Ascending aorta (tissue), 2 donors: ENCODE measurements at places on chromosomes 3 and 15.

- DNase-seq, result no peak
Observed at GRCh38 chr3:105688821-105689220, 180.0 kb downstream of the CBLB start.

DNA sequence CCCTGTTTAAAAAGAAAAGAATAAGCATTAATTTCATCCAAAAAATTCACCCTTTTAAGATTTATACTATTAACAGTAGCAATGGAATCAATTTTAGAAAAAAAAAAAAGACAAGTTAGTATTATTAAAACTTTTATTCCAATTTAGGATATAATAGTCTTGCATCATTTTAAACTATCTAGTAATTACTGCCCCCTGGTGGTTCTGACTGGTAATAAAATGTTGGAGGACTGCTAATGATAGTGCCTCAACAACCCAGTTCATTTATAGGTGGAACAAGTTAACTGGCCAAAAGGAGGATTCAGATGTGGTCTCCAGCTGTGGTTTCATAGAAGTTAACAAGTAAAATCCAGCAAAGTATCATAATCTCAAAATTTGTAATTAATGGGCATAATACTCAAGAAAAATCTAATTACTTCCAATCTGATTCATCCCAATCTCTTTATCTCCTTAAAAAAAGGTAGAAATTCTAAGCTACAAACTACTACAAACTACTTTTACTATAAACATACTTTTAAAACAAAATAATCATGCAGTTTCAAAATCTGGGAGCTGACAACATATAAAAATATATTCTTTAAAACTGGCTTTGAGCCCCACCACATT, 30.7 kb upstream of the WDR49 start:
- DNase-seq, result no peak

GRCh38 chr3:29382409-29382808, 101.5 kb downstream of the RBMS3 start:
- no peak for DNase-seq

DNA sequence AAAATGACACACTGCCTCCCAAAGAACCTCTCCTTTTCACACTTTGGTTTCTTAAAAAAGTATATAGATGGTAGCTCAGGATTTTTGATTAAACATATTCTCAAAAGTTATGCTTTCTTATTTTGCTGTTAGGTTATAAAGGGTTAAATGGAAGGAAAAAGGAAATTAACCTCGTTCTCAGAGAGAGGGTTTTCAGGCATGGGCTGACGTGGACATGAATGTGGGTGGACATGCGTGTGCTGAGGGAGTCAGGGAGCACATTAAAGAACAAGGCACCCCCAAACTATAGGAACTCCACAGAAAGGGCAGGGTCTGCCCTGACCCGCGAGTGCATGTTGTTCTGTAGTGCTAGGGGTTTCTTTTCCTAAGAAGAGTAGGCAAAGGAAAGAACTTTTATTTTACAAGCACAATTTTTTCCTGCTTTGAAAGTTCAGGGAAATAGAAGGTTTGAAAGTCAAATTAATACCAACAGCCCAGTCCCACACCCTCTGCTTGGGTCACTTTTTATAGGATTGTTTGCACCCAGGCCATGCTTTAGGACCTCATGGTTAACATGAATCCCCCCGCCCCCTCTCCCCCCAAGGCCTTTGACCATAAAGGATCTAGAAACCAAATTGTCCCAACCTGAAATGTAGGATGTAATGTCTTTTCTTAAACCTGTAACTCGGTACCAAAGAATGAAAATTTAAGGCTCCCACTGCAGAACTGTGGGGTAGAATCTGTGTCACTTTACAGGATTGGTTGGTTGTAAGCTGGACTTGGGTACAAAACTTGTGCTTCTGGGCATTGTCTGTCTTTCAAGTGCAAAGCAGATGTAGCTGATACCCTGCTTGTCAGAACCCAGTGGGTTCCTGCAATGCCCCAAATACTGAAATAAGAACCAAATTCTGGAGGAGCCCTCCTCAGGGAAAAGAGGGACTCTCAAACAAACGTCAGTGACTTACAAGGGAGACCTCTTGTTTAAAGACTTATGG, 58.5 kb upstream of the CCR4 start:
- DNase-seq, result no peak

GRCh38 chr3:134772591-134772990, 22.5 kb upstream of the EPHB1 start:
- DNase-seq, result no peak

DNA sequence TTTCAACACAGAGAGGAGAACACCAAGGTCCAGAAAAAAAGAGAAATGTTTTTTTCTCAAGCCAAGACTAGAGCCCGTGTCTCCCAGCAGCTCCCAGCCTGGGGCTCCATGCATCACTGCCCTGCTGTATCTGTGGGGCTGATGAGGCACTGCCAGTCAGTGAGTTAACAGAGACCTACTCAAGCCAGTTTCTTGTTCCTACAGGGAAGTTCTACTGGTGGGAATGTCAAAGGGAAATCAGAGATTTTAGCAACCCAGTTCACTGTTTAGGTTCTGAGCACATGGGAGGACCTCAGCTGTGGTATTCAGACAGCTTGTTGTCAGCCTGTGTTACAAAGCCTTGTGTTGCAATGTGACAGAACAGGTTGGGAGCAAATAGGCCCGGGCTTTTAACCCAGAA, 234.3 kb downstream of the TLE3 start:
- DNase-seq, result no peak

GRCh38 chr15:99969261-99969920, 236.2 kb upstream of the LYSMD4 start:
- DNase-seq, result no peak

GRCh38 chr15:49832511-49832910, 211.7 kb downstream of the DTWD1 start:
- no peak for DNase-seq

- no peak for DNase-seq
Observed at GRCh38 chr15:39285071-39285470, 295.8 kb upstream of the THBS1 start.

GRCh38 chr3:108322352-108322751, 26.0 kb downstream of the HHLA2 start:
- DNase-seq, result no peak

GRCh38 chr3:109297496-109297895, 18.8 kb downstream of the DPPA2 start:
- DNase-seq, result no peak

DNA sequence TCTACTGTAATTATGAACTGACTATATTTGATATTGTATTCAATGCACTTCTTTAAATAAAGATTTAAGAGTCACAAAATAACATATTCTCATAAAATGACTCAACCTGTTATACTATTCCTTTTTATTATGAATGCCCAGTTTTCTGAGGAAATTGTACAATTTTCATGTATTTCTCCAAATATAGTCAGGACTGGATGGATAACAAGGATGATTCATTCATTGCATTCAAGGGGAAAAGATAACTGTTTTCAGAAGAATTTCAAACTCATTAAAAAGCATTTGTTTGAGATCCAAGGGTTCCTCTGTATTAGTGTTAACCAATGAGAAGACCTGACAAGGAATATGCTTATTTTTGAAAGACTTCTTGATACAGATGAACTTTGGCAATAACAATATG, 163.7 kb downstream of the MEIS2 start:
- no peak for DNase-seq

DNA sequence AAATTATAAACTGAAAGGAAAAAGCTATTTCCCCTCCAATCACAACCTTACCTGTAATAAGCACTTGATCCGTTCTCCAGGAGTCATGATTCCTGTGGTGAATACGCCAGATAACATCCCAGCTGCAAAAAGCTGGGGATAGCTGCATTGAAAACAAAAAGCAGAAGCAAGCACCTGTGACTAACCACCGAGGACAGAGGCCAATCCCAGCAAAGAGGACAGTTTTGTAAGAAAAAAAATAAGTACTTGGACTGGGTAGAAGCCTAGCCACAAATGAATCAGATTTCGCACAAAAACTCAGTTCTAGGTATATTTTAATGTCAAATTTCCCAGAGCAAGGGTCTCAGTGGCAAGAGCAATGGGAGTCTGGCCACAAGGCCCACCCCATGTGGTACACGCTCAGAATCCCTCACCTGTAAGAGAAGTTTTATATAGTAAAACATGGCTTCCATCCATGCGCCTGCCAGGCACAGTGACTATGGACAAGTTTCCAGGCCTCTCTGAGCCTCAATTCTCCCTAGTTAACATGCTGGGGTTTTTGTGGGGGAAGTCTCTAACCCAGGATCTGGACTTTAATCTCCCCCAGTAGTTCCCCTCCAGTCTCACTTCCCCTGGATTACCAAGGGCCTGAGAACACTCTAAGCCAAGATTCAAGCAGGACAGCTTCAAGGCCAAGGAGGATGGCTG, 19.2 kb downstream of the SLC25A20 start:
- no peak for DNase-seq

DNA sequence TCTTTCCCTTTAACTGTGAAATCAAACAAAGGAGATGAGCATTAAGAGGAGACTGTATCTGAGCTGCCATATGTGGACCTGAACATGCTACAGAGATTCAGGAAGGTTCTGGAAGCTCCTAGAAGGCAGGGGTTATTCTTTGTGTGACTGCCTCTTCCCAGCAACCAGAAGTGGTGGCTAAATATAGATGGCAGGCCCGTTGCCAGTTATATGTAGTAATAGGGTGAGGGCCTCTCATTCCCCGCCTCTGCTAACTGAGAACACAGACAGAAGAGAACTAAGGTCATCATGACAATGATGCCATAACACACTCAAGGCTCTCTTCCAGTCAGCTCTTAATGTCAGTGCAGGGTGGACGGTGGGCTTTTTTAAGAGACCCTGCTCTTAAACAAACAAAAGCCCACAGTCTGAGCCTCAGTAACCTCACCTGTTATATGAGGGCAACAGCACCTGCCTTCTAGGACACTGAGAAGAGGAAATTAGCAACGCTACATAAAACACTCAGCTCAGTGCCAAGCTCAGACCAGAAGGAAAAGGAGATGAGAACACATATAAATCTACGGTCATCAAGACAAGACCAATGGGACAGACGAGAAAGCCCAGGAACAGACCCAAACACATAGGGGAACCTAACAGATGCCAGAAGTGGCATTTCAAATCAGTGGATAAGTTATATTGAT, 22.3 kb downstream of the CFAP92 start:
- no peak for DNase-seq

GRCh38 chr3:141243271-141243707, 11.7 kb downstream of the PXYLP1 start:
- peak; percentile 40 for DNase-seq

DNA sequence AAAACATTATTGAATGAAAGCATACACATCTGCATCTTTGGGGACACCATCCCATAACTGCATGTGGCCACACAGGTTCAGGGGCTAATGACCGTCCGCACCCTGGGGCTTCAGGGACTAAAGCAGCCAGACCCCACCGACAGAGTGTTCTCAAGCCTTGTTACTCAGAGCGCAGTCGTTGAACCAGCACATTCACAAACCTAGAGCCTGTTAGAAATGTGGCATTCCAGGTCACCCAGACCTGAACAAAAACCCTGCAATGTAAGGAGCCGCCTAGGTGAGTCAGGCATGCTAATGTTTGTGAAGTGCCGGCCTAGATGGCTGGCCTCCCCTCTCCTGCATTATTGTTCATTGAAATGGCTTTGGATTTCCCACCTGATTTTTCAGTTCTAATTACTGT, 52.3 kb upstream of the HACD2 start:
- no peak for DNase-seq

DNA sequence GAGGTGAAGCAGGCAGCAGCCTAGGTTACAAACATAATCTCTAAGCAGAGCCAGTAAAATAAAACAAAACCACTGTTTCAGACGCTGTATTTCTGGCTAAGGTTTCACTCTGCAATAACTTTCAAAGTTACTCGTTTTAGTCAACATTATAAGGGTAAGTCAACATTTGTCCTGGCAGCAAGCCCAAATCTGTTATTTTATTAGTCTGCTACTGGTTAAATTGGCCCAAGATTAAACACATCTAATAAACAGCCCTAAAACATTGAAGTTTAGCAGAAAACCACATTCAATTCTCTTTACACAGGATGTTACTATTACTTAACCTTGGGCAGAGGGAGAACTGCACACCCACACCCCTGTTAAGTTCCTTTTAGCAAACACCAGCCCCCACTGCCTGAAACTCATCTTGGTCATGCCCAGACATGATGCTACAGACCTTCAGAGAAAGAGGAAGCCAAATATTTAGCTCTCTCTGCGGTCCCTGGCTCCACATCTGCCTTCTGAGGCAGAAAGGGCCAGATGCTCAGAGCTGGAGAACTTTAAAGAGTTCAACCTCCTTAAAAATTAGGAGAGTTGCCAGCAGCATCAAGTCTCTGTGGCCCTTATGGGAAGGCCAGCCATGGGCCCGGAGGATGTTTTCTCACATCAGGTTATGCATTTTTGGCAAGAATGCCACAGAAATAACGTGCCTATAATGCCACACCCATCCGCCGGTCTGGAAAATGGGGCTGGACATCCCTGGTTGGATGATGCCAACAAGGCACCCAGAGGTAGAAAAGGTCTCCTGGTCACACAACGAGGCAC, 17.9 kb downstream of the ARHGEF3 start:
- peak; percentile 75 for DNase-seq

DNA sequence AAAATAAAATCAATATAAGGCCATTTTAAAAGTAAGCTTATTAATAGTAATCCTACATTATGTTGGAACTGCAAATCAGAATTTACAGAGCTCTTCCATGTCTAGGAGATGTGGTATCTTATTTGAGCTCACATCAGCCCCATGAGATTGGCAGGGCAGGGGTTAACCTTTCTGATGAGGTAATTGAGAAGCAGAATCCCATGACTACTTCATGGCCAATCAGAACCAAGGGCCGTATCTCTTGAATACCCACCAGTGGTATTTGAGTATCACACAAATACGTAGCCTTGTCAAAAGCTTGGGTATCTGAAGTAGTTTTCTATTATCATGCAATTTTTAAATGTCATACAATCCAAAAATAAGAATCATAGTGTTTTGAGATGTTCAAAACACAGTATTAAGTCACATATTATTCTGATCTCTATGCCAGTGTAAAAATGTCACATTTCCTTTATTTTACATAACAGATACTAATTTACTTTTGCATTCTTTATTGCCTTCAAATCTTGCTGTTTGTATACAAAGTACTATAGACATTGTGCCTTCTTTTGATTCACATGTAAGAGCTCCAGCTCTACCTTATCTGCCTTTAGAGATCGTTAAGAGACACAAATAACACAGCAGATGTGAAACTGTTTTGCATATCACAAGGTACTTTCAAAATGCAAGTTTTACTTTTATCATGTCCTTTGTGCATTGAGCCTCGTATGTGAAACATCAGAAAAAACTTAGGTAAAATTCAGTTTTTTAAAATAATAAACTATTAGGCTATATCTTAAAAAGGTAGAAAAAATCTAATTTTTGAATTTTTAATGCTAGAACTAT, 251.7 kb upstream of the GOLGA6L4 start:
- no peak for DNase-seq

GRCh38 chr3:140146668-140147067, 211.7 kb downstream of the CLSTN2 start:
- DNase-seq, result no peak

GRCh38 chr3:6671363-6671762, 189.6 kb upstream of the GRM7 start:
- no peak for DNase-seq

GRCh38 chr3:56833022-56833421, 31.3 kb upstream of the ARHGEF3 start:
- no peak for DNase-seq
